GM10248 (cell line): ENCODE measurements at places on chromosomes 7 and 10.

GRCh38 chr7:106609416-106609815 is 51.5 kb downstream of the CCDC71L start:
- DNase-seq = no peak

DNA sequence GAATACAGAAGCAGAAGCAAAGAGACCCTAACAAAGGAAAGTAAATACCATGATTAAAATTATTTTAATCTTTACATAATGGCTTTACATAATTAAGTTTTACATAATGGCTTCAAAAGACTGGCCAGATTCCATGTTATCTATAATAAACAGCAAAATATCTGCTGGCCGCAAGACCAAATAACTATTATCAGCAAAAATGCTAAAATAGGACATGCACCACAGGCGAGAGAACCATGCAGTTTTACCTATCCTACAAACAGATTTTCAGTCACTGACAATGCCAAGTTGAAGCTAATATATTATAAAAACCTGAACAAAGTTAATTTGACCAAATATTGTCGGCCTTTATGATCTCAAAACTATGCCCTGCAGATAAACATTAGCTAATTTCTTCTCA is 34.2 kb upstream of the ANLN start:
- no peak for DNase-seq

- no peak for DNase-seq
Observed at GRCh38 chr7:157476201-157476600, 139.4 kb downstream of the DNAJB6 start.

DNA sequence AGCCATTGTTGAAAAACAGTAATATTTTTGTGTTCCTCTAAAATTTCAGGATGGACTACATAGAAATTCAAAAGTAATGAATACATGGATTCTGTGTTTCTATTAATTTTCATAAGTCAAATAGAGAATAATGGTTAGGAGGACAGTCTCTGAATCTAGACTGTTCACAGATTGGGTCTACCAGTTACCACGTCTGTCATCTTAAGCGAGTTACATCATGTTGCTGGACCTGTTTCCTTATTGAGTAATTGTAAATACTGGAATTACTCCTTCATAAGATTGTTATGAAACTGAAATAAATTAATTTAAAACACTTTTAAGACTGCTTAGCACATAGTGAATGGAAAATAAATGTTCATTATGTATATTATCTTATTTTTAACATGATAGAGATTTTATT is 172.3 kb downstream of the KCND2 start:
- DNase-seq = no peak

DNA sequence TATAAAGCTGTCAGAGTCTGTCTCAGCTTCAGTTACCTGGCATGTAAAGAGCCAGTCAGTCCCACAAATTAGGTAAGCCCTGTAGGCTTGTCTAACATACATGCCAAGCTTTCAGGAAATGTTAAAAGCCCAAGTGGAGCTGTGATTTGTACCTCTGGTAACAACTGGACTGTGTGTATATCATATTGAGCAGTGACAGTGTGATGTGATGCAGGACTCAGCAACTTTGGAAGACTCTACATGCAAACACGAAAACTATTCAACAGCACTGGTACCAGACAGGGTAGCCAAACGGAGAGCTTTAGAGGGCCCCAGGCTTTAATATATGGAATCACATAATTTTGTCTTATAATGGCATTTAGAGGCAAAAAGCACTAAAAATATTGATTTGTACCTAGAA is 587.9 kb downstream of the PHTF2 start:
- DNase-seq = no peak

DNA sequence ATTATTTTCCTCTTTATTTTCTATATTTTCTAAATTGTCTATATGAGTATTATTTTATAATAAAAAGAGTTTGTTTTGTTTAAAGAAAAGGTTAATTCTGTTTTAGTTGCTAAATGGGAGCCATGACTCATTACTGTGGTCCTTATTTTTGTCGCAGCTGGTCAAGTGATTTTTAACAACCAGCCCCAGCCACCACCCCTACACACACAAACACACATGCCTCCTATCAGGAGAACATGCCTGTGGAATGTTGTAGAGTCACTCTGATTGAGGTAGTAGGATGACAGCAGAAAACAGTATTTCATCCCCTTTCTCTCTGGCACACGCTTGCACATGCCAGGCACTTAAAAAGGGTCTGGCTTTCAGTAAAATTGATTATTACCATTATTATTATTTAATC is 68.6 kb upstream of the GDF10 start:
- DNase-seq = no peak

GRCh38 chr10:70671619-70672164 is 614 bp upstream of the ADAMTS14 start:
- no peak for DNase-seq

DNA sequence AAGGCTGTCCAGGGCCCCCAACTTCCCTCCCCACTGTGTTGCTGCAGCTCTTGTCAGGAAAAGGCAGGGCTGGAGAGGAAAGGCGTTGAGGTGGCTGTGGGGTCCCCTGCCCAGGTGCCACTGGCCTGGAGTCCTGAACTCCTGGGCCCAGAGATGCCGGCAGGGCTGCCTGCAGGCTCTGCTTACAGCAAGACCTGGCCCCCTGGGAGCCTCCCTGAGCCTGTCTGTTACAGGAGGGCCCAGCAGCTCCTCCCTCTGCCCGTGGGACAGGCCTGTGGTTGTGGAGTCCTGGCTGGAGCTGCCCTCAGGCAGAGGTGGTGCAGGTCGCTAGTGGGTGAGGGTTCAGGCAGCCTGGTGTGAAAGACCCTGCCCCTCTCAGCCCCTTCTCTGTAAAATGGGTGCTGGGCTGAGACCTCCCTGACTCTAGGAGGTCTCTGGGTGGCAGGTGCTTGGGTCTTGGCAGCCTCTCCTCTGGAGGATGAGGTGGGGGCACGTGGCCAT is 9.9 kb downstream of the ANTXRL start:
- no peak for DNase-seq

DNA sequence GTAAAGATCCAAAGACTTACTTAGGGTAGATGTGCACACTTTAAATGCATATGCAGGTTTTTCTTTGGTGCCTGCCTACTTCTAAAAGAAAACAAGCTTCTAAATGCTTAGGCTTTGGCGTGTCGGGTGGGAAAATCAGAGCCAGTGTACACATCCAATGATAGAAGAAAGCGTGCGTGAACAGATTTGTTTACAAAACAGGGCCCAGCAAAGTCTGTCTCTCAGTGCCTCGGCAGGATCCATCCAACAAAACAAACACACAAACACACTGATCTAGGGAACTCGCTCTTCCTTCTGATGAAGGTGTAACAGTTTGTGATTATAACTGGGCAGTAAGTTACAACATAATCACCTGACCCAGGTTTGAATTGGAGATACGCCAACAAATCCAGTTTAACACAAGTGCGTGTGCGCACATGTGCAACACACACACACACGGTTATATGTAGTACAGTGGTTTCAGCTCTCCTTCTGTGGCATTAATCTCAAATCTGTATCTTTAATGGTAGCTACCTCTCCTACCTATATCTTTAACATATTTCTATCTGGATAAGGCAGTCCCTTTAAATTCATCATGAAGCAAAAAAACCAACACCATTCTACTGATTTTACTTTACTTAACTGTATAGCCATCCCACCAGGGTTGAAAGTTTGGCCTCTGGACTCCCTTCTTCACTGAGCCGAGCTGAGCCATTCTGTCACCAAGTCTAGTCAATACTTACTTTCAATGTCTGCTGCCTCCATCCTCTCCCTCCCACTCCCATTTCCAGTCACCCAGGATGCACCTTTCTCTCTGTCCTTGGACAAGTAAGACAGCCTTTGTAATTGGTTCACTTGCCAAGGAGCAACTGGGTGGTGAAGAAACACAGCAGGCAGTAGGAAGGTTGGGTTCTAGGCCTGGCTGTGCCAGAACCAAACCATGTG is 184.4 kb upstream of the KLF14 start:
- DNase-seq = no peak

DNA sequence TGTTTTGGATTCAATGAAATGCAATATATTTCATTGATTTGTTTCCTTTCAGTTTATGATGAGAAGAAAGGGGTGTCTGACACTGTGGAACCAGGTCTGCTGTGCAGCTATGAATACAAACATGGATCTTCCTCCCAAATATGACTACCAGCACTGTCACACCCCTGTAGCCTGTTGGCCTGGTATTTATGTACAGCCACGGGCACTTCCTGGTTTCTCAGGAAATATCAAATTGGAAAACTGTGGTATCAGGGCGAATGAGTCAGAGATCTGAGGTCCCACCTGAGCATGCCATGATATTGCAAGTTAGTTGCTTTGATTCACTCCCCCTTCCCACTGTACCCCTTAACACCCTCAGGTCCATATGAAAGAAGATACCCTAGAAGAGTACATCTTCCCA is 87.8 kb downstream of the DNMBP start:
- DNase-seq = no peak

DNA sequence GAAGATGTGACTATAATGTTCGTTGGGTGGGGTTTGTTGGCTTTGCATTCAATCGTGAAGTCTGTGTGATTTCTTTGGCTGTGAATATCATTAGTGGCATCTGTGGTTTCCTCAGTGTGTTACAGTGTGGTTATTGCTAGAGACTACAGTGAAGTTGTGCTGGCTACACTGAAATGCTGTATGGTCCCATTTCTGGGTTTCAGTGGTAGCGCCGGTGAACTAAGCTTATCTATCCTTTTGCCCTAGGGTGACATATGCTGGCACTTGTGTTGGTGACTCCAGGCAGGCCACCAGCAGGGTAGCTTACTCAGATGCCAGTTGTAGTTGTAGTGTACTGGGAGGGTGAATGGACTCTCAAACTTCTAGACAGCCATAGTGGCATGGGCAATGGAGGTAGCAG is 259.5 kb downstream of the ANKRD30A start:
- no peak for DNase-seq

- no peak for DNase-seq
Observed at GRCh38 chr7:125450749-125451148, 521.1 kb upstream of the POT1 start.

DNA sequence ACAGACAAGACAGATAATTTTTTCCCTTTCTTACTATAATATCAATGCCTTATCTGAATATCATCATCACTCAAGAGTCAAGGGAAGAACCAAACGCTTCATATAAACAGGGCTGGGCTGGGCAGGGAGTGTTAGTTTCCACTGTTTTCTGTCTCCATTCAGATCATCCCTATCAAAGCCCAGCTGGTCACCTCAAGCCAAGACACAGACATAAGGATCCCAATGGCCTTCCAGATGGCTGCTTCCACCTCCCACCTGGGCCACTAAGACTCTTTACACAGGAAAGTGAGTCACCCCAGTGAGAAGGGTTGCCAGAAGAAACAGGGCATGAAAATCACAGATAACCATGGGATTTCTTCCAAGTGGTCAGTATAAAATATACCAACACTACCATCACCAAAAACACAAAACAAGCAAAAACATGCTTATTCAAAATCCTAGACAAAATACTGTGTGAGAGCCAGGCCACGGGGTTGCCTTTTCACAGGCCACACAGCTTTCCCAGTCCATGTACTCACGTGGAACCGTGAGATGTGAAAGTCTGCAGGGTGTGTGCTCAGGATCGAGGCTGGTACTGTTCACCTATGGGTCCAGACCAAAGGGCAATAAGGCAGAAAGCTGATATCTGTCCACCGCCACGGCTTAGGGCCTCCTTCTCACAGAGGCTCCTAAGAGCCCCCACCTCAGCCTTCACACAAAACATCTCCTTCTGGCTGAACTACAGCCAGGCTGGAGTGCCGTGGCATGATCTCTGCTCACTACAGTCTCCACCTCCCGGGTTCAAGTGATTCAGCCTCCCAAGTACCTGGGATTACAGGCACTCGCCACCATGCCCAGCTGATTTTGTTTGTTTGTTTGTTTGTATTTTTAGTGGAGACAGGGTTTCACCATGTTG is 5.7 kb downstream of the PRSS1 start:
- no peak for DNase-seq

DNA sequence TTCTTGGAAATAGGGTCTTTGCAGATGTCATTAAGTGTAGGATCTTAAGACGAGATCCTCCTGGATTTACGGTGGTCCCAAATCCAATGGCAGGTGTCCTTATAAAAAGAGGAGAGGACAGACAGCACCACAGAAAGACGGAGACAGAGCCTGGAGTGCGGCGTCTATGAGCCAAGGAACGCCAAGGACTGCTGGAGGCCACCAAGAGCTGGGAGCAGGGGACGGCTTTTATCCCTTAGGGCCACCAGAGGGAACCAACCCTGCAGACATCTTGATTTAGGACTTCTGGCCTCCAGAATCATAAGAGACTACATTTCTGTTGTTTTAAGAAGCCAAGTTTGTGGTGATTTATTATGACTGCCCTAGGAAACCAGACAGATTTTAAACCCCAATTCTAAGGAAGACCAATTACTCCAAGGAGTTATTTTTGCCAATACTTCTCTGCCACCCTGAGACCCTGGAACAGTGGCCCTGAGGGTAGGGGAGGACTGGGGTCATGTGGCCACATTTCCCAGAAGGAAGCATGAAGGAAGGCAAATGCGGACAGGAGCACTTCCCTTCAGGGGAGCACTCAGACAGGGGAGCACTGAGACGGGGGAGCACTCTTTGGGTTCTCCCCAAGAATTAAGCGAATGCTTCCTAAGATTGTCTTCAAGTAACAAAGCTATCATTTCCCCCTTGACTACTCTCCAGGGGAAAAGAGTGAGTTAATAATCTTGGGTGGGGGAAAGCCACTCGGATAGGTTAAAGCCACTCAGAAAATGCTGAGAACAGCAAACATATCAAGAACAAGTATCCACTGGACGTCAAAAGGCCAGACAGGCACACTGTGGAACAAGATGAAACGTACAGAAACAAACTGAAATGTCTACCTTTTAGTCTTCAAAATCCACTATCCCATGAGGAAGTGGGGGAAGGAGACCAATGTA is 67.5 kb downstream of the CHST15 start:
- DNase-seq = no peak

GRCh38 chr7:158587162-158588084 is at the start of gene PTPRN2:
TSS of gene PTPRN2 (minus strand) at chr7:158587823.
- DNase-seq = peak; percentile 85

DNA sequence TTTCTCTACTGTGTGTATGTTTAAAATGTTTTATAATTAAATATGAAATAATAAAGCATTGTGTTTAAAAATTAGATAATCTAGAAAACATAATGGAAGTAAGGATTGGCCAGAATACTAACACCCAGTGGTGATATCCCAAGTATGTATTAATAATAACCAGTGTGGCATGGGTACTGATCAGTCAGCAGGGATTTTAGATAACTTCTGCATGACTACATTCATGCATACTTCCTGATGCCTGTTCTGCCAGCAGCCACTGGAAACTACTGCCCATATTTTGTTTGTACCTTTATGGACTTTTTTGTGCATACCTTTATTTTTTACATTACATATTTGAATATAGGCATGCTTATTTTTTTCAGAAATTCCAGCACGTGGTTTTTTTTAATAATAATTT is 156.6 kb upstream of the TMEM196 start:
- DNase-seq = no peak

- no peak for DNase-seq
Observed at GRCh38 chr7:22008087-22008486, 62.4 kb upstream of the CDCA7L start.

DNA sequence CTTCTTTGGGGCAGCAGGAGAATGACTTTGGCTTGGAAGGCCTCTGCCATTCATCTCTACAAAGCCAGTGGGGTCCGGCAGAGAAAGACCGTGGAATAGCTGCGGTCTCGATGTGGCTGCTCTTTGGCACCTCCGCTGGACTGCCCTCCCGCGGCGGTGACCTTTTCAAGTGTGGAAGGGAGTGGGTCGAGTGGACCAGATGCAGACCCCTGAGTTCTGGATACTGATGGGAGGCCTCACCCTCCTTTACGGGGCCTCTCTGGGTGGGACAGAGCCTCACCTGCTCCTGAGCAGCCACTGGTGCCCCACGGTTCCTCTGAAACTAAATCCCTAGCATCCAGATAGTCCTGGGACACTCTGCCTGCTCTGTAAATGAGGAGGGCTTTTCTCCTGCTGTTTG is 113.1 kb downstream of the NT5C2 start:
- no peak for DNase-seq
